ENCODE measurements at places on chromosomes 4 and X.
A peak's percentile ranks its signal among the peaks of the same experiment; 100 is the strongest.

GRCh38 chr4:83603129-83603528 is 67.2 kb downstream of the GPAT3 start:
- no peak for DNase-seq

- DNase-seq, result no peak
Measured at GRCh38 chrX:31331015-31331414, 259.2 kb upstream of the FTHL17 start.

DNA sequence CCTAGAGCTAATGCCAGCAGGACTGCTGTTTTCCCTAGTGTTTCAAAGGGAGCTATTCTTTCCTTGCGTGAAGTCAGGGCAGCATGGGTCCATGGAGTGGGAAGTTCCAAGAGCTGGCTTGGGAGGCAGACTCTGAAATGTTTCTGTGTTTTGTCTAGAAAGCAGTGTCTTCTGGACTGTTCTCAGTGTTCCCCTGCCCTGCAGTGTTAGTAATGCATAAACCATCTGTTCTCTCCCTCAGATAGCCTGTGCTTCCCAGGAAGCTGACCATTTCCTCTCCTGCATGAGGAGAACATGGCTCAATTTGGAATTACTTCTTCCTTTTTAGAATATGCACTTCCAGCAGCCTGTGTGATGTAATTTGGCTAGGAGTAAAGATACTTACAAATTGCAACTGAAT is 116.7 kb upstream of the CXCL13 start:
- peak; percentile 38 for DNase-seq

DNA sequence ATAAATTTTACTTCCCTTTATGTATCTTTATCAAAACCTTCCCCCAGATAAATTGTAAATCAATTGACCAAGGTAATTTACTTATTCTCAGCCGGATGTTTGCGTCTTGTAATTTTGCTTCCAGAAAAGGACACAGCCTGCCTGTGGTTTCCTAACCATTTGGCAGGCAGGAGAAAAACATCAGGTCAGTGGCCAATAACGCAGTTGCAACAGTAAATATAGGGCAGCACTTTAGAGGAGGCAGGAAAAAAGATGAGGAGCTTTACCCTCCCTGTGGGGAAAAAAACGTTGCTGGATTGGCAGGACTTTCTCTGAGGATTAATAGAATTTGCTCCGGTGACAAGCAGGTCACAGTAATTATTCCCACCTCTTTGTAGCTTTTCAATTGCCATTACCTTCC is 2618.1 kb downstream of the ARAP2 start:
- no peak for DNase-seq

GRCh38 chrX:124113621-124114600 is 152.4 kb downstream of the STAG2 start:
- no peak for DNase-seq

DNA sequence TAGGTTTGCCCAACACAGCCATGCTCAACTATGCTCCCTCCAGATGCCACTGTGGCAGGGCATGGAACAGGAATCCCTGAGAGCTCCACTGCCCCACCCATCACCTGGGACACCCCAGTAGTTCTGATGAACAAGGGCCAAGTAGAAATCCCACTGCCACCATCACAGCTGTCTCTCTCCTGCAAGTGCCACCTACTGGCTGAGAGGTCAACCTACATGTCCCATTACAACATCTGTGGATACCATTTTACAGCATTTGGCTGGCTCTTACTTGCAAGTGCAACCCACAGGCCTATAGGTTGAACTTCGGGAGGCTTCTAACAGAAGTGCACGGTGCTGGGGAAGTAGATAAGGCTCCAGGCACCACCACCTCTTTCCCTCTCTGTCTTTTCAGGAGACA is 142.5 kb downstream of the CXXC4 start:
- no peak for DNase-seq

GRCh38 chr4:107799669-107800450 is 24.9 kb upstream of the SGMS2 start:
- no peak for DNase-seq

GRCh38 chr4:165464813-165465381 is 86.1 kb downstream of the CPE start:
- DNase-seq, result peak; percentile 72

GRCh38 chrX:84336646-84337045 is 148.6 kb upstream of the RPS6KA6 start:
- DNase-seq, result peak; percentile 9

DNA sequence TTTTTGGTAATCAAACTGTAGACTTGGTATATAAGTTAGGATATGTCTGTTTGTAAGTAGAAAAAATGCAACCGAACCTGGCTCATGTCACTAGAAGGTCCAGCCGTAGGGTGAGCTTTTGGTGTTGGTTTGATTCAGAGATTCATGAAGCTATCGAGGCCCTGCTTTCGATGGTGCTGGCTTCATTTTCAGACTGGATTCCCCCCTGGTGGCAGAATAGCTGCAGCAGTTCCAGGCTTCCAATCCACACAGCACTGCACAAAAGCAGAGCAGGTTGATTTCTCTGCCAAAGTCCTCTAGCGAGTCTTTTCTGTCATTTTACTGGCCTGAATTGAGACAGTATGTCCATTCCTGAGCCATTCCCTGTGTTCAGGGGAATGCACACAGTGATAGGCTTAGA is 33.1 kb downstream of the PDK3 start:
- peak; percentile 16 for DNase-seq

DNA sequence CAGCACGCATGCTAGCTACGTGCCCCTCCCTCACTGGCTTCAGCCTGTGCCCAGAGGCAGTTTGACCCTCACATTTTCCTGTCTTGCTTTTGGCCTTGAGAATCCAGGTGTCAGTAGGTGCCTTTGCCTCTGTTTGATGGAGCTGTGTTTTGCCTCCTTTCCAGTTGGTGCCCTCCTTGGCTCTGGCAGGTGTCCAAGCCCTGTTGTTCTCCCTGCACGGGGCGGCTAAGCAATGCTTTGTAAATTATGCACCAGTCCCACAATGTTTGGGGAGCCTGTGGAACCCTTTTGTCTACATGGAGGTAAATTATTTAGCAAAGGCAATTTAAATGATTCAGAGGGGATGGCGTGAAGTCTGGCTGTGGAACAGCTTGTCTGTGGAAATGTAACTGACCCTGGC is 202.9 kb upstream of the BOD1L1 start:
- no peak for DNase-seq

DNA sequence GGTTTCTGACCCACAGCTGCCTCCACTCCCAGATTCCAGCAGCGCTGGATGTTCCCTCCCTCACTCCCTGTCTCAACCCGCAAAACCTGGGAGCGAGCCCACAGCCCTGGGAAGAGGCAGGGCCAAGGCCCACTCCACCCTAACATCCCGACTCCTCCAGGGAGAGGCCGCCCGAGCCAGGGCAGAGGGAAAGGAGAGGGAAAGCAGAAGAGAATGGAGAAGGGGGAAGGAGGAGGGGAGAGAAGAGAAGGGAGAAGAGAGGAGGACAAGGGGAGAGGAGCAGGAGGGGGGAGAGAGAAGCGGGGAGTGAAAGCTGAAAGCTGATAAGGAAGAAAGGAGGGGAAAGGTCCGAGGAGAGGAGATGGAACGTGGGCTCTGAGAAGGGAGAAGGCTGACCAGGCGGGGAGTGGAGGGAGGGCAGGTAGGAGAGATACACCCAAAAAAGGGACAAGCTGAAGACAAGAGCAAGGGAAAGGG is 120.2 kb upstream of the PJA1 start:
- peak; percentile 11 for DNase-seq

- peak; percentile 51 for DNase-seq
Measured at GRCh38 chrX:46953597-46953996, 41.4 kb downstream of the JADE3 start.

GRCh38 chr4:174707902-174708301 is 121.1 kb downstream of the GLRA3 start:
- DNase-seq, result no peak

DNA sequence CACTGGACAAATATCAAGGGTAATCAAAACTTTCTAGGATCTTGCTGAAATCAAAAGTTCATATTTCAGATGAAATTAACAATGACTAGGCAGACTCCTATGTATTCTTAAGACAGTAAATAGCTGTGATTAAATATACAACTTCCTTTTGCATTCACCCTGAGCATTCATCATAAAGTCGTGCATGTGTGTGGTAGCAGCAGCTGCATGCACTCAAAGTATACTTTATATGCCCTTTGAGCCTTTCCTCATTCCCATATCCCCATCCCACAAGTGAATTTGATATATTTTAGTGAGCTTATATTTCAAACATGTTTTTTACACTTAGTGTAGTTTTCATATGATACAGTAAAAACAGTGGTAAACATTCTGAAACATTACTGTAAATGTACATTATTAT is 959.0 kb downstream of the C4orf33 start:
- DNase-seq, result no peak

DNA sequence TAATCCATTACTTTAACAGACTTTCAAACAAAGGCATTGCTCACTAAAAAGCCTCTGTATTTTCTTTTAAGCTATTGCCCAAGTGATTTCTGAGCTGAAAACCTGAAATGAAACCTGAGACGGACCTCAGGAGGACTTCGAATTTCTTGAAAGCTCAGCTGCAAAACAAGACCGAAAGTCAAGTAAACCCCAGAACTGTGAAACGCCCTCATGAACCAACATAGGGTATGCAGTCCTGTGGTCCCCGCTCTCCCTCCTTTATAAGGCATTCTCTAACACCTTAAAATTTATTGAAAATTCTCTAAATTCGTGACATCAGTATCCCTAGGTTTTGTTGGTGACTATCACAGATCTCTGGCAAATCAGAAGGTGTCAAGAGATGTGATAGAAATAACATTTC is 91.8 kb downstream of the SHISA3 start:
- DNase-seq, result no peak

DNA sequence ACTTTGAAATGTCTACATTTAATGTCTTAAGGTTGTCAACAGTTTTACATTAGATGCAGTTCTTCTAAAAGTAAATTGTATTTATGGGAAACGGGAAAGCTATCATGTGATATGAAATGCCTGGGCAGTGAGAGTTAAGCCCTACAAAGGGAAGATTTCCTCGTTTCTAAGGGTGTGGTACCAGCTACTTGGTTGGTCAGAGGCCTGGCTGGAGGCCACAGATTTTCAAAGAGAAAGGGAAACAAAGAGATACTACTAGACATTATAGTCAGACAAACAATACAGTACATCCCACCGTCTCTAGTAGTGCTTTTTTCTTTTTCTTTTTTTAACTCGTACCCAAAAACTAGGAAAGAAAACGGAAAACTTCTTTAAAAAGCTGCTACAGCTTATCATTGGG is 467.8 kb downstream of the PCDH7 start:
- no peak for DNase-seq

- no peak for DNase-seq
Measured at GRCh38 chr4:99635601-99636000, 22.0 kb downstream of the C4orf54 start.

DNA sequence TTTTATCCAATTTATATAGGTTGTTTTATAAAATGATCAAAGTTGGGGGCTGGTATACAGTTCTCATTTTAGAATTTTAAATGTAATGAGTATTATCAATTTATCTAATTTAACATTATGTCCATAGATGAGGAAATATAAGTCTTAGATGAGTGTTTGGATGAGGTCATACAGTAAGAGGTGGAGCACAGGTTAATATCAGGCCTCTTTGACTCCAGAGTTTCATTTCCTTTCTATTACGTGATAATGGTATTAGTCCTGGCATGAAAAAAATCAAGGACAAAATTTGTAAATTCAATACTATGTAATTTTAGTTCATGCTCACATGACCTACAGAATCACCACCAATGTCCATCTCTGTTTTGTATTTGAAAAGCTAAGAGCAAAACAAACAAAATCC is 269.8 kb downstream of the FSTL5 start:
- DNase-seq, result no peak

DNA sequence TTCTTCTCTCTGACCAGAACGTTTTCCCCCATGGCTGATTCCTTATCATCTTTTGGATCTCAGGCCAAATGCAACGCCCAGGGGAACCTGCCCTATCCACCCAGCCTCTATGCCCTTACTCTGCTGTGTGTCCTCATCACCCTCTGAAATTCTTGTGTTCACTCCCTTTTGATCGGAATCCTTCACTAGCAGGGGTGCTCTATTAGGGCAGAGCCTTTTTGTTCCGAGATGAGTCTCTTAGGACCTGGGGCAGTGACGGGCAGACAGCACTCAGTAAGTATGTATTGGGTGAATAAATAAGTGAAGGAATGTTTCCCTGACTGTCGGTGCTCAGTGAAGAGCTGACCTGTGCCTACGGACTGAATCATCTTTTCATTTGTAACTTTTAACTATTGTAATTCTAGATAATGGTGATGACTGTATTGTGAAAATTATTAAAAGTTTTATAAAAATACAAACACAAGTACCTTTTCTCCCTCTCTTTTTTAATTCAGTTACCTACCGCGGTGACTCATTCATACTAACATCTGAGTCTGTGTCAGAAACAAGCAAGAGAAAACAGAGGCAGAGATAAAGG is 4.8 kb upstream of the TENM3 start:
- no peak for DNase-seq

- DNase-seq, result no peak
Measured at GRCh38 chr4:125519371-125520146, 204.8 kb downstream of the FAT4 start.

- DNase-seq, result no peak
Measured at GRCh38 chrX:71913156-71913950, 2.7 kb downstream of the NHSL2 start.

DNA sequence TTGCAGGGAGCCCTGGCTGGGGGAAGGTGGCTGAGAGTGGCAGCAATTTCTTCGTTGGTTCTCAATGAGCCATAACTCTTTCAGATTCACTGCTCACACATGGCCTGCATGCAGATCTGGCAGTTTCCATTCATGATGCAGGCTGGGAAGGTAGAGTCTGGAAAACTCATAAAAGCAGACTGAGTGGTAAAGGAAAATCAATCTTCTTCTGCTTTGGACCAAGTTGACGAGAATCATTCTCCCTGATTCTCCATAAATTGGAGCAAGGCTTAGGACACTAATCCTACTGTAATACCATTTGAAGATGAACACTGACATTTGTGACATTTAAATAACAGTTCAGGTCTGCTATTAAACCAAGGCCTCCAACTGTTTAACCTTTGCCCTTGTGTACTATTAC is 35.3 kb upstream of the HAND2 start:
- DNase-seq, result no peak

DNA sequence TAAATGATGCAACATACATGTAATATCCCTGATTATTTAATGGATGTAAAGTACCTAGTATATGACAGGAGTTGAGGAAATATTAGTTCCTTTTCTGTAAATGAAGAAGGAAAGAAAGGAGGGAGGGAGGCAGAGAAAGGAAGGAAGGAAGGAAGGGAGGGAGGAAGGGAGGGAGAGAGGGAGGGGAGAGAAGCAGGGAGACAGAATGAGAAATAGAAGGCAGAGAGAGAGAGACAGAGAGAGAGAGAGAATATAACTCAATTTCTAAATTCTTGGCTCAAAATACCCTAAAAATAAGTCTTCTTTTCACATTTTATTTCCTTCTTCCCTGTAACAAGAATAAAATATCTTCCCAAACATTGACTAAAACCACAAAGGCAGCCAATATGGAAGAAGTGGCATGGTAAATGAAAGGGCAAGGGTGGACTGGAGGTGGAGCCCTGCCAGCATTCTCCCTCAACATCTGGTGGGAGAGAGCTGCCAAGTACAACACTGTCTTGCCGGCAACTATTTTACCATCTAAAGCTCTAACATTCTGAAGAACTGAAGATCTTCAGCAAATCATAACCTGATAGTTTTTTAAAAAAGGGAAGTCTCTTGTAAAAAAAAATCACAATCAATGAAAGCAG is 245.1 kb downstream of the PPP3CA start:
- DNase-seq, result peak; percentile 90

All from fibroblast of pulmonary artery (primary cell).